CD4-positive, alpha-beta T cell treated with Interleukin-15 for 4 hours (primary cell): ENCODE measurements at places on chromosomes 11 and 22.

DNA sequence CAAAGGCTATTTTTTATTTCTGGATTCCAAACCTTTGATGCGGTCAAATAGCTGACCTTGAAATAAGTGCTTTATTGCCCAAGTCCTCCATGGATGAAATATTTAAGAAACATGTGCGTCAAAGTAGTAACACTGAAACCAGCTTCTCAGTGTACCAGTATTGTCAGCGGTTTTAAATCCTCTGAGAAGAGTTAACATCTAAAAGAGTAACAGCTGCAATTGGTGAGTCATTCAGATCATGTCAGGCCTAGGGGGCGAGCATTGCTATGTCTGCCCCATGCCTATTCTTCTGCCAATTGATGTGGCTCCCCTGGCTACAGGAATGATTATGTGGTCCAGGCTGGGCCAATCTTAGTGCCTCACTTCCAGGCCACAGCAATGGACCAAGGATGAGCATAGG, 263.3 kb upstream of the SORL1-AS1 start:
- no peak for DNase-seq

GRCh38 chr11:58921778-58922390, 17.4 kb upstream of the GLYATL1 start:
- DNase-seq = no peak

DNA sequence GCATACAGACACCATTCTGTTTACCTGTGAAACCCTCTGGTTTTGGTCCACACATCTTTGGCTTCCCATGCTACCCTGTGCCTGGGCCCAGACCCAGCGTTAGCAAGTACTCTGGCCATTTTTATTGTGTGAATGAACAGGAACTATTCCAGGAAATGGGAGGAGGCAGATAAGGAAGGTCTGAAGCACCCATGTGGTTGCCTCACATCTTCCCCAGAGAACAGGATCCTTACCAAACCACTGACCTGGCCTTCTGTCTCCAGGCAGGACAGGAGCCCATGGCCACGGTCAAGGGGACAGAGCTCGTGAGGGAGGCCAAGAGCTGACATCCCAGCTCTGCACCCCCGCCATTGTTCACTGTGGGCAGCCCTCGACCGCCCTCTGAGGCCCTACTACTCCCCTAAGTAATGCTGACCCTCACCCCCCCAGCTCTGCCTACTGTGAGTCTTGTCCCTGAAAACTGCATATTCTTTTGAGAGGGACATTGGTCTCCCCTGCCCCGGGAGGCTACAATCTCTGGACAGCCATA, 97.7 kb upstream of the TP53I11 start:
- no peak for DNase-seq

- DNase-seq = no peak
These were observed 196.9 kb downstream of the SNX19 start for GRCh38 chr11:130719220-130719915.

- no peak for DNase-seq
These were observed 453.4 kb downstream of the NTM start for GRCh38 chr11:131823772-131824171.

DNA sequence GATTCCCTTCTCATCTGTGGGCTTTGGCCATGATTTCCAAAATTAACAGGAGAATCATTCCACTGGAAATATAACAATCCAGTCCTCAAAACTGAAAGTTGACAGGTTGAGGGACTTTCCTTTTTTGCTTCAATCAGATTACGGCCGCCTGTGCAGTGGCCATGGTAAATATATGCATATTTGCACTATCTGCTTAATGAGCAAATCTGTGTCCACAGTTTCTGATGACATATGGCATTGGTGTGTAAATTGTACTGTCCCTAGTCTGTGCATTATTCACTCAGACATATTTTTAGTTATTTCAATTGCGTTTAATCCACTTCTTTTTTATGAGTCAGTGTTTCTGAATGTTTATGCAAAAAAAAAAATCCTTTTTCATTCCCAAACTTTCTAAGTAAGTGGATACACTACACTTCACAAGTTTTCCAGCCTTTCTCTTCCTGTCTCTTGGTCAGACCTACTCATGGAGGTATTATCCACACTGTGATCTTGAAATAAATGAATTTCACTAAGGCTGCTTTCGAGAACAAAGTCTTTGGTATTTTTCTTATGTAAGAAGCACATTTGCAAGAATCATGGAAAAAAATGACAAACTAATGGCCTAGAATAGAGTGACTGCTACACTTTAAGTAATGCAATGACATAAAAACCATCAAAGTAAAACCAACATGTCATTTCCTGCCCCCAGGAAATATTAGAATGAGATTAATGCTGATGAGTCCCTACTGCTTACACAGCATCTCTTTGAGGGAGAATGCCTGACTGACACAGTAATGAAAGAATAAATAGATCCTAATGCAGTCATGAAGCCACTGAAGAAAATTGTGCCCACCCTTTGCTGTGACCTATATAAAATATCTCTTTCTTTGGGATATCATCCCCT, 76.4 kb upstream of the MTNR1B start:
- DNase-seq = no peak

- DNase-seq = no peak
These were observed 64.1 kb upstream of the LMO1 start for GRCh38 chr11:8327761-8328192.

GRCh38 chr22:36455571-36456463, 25.6 kb downstream of the TXN2 start:
- DNase-seq = no peak

GRCh38 chr11:127255209-127255608, 254.6 kb upstream of the KIRREL3 start:
- DNase-seq = no peak

DNA sequence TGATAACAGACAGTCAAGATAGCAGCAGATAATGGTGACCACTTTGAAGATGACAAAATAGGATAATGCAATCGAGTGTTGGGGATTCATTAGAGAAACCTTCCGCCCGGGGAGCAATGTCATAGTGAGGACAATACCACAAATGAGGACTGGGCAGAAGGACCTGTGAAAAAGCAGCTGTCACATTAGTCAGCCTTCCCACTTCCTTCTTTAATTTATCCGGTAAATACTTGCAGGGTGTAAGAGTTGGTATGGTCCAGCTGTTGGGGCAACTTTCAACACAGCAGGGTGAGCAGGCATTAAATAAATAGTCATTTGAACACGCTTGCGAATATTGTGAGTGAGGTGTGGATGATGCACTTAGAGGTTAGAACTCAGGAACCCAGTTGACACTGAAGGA, 132.5 kb upstream of the KIRREL3 start:
- DNase-seq = no peak

GRCh38 chr22:23397613-23398567, 182.2 kb downstream of the IGLL1 start:
- no peak for DNase-seq

DNA sequence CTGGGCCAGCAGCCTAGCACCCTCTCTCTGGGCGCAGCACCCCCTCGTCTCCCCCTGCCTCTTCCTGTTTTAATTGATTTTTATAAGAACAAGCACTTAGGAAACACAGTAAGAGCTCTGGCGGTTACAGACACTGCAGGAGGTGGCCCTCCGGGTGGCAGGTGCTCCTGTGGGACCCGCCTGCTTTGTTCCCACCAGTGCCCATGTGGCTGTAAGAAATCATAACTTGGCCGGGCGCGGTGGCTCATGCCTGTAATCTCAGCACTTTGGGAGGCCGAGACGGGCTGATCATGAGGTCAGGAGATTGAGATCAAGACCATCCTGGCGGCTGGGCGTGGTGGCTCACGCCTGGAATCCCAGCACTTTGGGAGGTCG, 18.4 kb downstream of the TSPAN4 start:
- no peak for DNase-seq

GRCh38 chr11:123125169-123125568, 63.2 kb upstream of the HSPA8 start:
- DNase-seq = no peak

DNA sequence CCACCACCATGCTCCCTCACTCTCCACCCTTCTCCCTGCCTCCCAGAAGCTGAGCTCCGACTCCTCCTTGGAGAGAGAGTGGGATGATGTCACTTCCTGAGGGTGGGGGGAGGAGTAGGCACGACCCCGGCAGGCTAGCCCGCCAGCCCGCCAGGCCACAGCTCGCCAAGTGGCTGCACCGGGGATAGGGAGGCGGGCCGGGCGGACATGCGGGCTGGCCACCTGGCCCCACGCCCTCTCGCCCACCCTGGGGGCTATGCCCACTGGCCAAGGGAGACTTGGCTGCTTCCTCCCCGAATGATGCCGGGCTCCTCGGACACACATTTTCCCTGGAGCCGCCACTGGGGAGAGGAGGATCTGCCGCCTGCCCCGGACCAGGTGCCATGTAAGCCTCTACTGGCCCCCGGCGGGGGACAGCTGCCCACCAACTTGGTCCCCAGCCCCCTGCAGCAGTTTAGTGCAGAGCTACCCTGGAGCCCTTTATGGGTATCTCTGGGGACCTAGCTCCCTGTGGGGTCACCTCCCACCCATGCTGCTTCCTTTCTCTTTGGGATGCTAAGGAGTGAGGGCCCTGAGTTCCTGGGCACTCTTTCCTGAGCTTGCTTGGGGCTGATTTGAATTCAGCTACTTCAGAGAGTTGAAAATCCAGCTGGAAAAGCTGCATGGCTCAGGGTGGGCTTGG, 33.7 kb upstream of the MYRF start:
- no peak for DNase-seq

GRCh38 chr22:23062616-23063538, 7.4 kb upstream of the GNAZ start:
- DNase-seq = no peak

GRCh38 chr11:47867823-47868222, 19.7 kb upstream of the NUP160 start:
- no peak for DNase-seq

GRCh38 chr22:33332538-33332937, 274.4 kb upstream of the SYN3 start:
- no peak for DNase-seq

GRCh38 chr22:22460060-22460459, 48.5 kb downstream of the ZNF280B start:
- DNase-seq = no peak

GRCh38 chr11:9745411-9746211, 81.7 kb downstream of the SWAP70 start:
- DNase-seq = no peak

- DNase-seq = no peak
These were observed 40.6 kb downstream of the OR4D9 start for GRCh38 chr11:59551659-59552521.

GRCh38 chr11:8002676-8003075, 15.5 kb downstream of the EIF3F start:
- no peak for DNase-seq

DNA sequence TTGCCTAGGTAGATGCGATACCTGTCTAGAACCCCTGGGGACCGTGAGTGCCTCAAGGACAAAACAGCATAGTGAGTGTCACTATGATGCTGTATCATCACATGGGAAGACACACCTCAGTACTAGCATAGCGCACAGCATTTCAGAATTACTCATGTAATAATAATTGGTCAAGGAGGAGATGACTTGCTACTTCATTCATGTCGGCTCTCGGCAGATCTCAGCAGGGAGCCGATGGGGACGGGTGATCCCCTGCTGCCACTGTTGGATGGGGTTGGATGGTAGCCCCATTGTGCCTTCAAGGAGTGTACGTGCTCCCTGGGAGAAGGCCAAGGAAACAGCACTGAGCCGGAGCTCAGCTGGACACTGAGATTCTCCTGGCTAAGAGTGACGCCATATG, 186.9 kb downstream of the EFCAB6 start:
- DNase-seq = no peak

- no peak for DNase-seq
These were observed 295.1 kb downstream of the MIAT start for GRCh38 chr22:26952451-26953011.

GRCh38 chr22:20434264-20434751, 3.3 kb downstream of the SCARF2 start:
- no peak for DNase-seq

GRCh38 chr11:77658213-77659013, 20.8 kb upstream of the CLNS1A start:
- DNase-seq = no peak

DNA sequence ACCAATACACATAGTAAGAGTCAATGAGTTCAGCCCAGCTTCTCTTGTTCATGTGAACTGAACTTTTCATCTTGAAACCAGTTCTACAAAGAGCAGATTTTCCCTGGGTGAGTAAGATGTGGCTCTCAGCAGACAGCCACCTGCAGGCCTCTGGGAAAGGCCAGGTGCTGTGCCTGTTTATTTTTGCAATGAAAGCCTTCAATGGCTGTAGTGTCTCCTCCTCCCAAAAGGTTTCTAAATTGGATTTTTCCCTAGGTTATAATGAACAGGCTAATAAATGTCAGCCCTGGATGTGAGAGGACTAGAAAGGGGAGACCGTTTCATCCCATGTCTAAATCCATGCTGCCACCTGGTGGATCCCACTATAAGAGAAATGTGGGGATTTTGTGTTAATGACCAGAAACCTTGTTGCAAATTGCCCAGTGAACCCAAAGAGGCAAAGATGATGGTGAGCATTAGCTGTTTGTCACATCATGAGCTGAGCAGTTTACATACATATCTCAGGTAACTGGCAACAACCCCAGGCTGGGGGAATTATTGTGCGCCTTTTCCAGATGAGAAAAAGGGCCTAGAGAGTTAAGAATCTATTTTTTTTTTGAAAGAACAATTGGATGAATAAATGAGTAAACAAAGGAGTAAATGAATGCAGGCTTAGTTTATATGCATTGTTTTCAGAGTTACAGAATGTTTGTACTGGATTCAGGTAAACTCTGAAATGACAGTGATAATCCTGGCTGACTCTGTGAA, 12.7 kb downstream of the C11orf91 start:
- no peak for DNase-seq

GRCh38 chr11:56967726-56968125, 21.0 kb upstream of the OR5AK2 start:
- no peak for DNase-seq

DNA sequence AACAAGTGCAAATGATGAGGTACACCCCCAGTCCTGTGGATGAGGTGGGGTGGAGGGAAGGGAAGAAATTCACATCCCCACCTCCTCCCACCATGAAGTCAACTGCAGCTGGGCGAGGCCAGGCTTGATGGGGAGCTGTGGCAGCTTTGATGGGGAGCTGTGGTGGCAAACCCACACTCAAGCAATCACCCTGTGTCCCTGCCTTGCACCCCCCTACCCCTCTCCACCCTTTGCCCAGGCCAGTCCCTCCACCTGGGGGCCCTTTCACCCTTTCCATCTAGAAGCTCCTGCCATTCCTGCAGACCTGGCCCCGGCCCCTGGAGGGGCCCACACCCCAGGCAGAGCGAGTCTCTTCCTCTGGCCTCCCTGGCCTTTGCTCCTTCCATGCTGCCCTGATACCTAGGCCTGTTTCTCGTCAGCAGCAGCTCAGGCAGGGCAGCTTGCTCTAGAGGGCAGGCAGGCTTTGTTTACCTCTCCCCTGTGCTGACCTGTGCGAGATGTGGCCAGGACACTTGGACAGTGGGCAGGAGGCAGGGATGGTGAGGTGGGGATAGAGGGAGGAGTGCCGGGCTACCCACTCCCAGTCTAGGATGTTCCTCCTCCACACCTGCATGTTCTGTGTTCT, 4.5 kb upstream of the FGF3 start:
- DNase-seq = no peak

GRCh38 chr11:61654397-61654829, 25.8 kb upstream of the DAGLA start:
- no peak for DNase-seq

- no peak for DNase-seq
These were observed 45.1 kb downstream of the KREMEN1 start for GRCh38 chr22:29117799-29118477.

GRCh38 chr11:34215806-34216453, 110.5 kb downstream of the NAT10 start:
- DNase-seq = no peak
